ENCODE measurements at places on chromosomes 7 and 10.

DNA sequence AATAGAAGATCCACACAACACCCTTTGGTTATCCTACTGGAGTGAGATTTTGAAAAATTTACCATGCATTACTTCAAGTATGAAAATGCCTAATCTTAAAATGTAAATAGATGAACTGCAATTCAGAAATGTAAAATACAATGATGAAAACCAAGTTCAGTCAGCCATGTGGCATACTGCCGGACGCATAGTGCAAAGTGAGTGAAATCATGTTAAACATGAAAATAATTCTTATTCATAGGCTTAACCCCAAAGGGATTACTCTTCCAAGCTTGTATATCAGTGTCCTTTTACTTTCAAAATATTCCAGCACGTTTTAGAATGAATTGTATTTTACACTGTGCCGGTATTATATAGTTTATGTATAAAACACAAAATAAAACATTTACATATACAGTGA, 99.8 kb downstream of the THSD7A start:
- no peak for DNase-seq

DNA sequence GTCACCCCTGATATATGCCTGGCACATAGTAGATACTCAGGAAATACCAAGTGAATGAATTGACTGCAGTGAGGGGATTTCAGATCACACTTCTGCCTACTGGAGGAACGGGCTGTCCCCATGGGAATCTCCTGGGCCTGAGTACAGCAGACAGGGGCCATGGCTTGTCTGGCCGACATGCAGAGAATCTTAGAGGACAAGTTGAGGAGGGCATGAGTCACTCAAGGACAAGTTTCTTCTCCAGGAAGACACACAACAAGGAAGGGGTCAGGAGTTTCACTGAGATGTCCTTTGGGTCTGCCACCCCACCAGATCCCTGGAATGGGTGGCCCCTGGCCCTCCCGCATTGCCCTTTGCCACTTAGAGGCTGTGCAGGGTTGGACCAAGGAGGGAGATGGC, 20.7 kb downstream of the PLPP4 start:
- no peak for DNase-seq

DNA sequence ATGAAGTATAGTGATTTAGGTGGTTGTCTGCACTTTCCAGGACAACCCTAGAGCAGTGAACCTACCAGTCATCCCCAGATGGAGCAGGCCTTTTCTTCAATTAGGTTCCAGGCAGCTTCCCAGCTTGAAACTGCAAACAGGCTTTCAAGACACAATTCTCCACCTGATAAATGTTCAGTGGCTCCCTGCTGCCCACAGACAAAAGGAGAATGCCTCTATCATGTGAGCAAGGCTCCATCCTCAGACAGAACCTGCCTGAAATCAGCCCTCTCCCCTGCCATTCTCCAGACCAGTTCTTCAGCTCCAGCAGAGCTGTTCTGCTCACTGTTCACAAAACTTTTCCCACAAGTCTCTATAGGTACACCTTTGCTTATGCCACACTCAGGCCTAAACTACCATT, 22.1 kb downstream of the RELN start:
- DNase-seq, result no peak

GRCh38 chr7:771234-772004, 44.3 kb upstream of the PRKAR1B start:
- DNase-seq, result peak; percentile 76

- DNase-seq, result no peak
Measured at GRCh38 chr10:110035070-110035921, 27.5 kb downstream of the ADD3 start.

DNA sequence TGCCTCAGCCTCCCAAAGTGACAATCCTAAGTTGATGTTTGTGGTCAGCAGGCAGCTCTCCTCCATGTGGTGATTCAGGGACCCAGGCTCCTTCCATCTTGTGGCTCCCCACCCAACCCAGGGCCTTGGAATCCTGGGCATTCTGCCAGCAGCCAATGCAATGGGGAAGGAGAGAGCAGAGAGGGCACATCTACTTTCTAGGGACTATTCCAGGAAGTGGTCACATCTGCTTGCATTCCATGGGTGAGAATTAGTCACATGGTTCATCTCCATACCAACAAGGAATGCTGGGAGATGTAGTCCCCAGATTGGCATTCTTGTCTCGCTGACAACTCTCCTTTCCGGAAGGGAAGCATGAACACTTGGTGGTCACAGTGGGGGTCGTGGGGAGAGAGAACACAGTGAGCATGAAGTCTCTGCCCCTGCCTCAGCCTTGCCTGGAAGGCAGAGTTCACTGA, 9.9 kb upstream of the SRRM3 start:
- peak; percentile 72 for DNase-seq

DNA sequence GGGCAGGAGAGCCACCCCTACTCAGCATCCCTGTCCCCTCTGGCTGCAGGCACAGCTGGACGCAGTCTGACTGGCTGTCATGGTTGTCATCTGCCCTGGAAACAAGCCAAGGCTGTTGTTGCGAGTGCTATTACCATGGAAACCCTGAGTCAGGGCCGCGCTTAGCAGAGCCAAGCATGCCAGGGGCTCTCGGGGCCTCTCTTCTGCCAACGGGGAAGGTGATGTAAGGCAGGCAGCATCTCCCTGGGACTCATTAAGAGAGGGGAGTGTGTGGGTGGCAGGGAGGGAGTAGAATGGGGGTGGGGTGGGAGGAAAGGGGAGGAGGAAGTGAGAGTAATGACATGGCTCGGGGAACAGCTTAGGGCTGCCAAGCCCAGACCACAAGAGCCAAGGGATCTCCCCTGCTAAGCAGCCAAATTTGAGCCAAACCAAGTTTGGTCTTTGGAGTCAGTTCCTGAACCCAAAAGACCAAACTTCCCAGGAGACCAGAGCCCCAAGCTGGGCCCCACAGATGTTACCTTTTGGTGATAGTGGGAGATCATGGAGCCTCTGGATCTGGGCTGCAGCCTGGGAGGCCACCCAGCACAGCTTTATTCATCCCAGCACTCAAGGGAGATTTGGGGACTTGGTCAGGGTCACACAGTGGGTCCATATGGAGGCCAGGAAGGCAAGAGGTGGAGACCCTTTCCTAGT, 67.6 kb downstream of the TMEM130 start:
- peak; percentile 91 for DNase-seq

- DNase-seq, result no peak
Measured at GRCh38 chr7:16691241-16691640, 45.3 kb downstream of the BZW2 start.

GRCh38 chr10:90162271-90162853, 461.0 kb downstream of the KIF20B start:
- no peak for DNase-seq

GRCh38 chr7:5237286-5237685, 45.5 kb upstream of the SLC29A4 start:
- DNase-seq, result no peak

GRCh38 chr7:84058311-84059076, 136.1 kb downstream of the SEMA3A start:
- DNase-seq, result no peak

DNA sequence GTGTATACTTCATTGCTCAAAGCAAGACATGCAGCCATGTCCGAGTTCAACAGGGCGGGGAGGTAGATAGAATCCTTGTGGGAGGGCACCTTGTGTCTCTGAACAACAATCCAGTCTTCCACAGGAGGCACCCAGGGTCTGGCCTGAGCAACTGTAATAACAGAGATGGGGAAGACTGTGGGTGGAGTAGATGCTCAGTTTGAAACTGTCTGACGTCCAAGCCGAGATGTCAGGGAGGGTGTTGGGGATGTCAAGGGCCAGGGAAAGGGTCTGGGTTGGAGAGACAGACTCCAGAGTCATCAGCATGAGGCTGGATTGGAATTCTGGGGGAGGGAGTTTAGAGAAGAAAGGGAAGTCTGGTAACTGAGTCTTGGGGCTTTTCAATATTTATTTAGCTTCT, 88.0 kb downstream of the FANK1 start:
- no peak for DNase-seq

DNA sequence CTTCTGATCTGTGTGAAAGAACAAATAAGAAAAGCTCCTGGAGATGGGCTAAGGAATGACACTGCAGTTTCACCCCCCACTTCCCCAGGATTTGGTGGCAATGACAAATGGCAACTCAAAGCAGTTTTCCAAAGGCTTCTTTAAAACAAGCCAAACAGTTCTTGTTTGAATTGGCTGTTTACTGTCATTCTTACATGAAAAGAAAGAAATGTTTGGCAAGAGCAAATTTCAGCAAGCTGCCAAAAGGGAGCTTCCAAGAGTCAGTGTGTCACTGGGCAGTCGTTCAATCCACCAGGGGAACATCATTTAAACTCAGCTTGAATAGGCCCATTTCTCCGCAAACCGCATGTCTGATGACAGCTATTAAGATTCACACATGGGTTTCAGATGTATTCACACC, 119.0 kb upstream of the RHOBTB1 start:
- DNase-seq, result no peak

DNA sequence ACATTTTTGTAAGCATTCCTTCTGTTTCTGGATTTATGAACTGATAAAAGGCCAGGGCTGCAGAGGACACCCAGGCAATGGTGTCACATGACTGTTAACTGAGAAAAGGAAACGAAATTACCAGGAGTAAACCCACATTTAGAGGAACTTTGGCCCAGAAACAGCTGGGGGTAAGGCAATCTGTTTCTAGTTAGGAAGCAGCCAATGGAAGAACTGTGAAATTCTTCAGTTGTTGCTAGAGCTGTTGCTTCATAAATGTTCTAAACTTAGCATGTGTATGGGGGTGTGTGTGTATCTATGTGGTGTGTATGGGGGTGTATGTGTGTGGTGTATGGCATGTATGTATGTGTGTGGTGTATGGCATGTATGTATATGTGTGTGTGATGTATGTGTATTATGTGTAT, 11.8 kb upstream of the PDCD4 start:
- DNase-seq, result no peak

GRCh38 chr10:86647773-86648703, 6.3 kb upstream of the OPN4 start:
- peak; percentile 42 for DNase-seq

DNA sequence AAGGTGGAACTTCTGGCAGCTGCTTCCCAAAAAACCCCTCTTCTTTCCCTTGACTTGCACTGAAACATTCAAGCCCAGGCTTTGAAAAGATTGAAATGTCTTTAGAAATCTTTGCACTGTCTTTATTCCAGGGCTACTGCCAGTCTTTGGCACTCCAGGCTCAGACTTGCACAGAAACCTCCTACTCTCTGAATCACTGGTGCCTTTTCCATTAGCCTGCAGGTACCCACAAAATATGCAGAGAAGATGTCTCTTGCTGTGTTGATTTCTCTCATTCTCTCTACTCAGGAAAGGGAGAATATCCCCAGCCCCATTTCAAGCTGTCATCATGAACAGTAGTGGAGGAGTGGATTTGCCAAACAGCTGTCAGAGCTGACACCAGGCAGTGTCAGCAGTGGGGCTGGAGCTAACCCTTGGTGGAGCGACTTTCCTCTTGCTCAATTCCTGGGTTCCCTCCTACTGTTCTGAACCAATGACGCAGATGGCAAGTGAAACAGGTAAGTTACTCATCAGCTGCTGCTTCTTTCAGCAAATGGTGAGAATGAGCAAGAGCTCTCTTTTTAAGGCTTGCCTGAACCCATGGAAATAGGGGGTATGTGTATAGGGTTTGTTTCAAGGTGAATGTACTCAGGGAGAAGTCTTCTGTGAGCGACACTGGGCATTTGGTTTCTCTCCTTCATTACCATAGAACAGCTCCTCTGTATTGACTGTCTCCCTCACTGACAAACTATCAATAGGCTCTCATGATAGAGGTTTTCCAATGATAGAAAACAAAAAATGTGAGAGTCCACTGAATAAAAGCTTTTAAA, 362.4 kb downstream of the ADRA2A start:
- DNase-seq, result no peak

DNA sequence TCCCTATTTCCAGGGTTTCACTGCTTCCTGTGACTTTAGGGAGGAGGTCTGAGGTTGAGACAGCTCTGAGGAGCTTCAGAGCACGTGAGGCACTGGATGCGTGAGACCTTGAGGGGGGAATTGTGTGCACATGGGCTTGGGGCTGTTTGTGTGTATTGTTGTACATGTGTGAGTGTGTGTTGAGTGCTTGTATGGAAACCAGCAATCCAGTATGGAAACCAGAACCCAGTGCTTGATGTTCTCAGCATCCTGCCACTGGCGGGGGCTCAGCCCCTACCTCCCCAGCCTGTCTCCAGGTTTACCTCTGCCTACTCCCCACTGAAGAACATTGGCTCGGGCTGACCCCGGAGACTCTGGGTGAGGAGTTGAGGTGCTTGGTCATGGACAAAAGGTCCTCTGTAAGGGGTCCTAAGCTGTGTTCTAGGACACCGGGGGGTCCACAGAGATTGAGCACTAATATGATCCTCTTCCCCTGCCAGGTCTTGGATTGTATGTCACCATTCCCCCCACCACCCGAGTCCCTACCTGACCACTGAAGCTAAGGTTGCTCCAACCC, 20.8 kb downstream of the SFTPD start:
- DNase-seq, result no peak

- no peak for DNase-seq
Measured at GRCh38 chr10:74916283-74916682, 89.9 kb downstream of the KAT6B start.

DNA sequence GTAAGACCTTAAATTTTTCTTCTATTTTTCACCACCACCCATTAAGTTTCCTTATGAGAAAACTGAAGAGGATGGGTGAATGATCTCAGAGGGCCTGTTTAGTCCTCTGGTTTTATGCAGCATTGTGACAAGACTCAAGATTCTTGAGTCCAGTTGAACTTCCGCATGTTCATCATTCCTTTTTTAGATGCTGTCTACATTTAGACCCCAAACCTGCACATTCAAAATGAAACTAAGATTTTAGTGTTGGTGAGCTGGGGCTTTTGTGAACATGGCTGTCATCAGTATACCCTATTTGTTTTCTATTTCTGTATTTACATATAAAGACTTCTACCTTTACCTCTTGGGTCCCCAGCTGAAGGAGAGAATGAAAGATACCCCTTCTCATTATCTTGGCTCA, 31.1 kb downstream of the NET1 start:
- DNase-seq, result no peak

GRCh38 chr10:71255808-71256660, 43.7 kb downstream of the UNC5B start:
- peak; percentile 74 for DNase-seq

DNA sequence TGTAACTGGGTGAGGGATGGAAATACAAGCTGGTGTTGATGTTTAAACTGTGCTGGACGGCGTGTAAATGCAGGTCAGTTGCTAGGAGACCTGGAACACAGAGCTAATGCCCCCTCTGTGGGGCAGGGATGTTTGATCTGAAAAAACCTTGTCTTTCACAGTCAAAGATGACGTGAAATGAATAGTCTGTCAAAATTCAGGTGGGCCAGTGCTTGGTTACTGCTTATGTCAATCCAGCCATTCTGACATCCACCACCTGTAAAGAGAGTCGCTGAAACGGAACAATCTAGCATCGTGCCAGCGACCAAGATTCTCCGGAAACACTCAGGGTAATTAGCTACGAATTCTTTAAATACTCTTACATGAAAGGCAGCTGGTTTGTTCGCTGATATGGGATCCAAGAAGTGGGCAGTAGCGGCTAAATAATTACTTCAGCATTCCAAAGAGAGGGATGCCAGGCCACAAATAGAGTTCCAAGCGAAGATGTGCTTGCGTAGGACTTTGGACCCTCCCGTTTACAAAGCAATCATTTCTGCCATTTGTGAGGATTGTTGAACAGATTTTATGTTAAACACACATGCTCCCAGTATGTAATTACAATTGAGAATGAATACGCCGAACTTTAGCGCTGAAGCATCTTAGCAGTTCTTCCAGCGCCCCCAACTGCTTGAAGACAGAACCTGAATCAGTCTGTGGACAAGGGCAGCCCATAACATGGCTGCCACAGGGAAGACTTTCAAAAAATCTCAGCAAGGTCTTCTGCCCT, 7.3 kb upstream of the ASB4 start:
- DNase-seq, result no peak

- peak; percentile 57 for DNase-seq
Measured at GRCh38 chr7:131007439-131008330, 273.7 kb upstream of the KLF14 start.
